ENCODE measurements at places on chromosomes 4 and X.

- no peak for DNase-seq
Measured at GRCh38 chr4:100493756-100494155, 24.1 kb downstream of the EMCN start.

- no peak for DNase-seq
Measured at GRCh38 chr4:138010639-138011038, 231.5 kb downstream of the SLC7A11 start.

DNA sequence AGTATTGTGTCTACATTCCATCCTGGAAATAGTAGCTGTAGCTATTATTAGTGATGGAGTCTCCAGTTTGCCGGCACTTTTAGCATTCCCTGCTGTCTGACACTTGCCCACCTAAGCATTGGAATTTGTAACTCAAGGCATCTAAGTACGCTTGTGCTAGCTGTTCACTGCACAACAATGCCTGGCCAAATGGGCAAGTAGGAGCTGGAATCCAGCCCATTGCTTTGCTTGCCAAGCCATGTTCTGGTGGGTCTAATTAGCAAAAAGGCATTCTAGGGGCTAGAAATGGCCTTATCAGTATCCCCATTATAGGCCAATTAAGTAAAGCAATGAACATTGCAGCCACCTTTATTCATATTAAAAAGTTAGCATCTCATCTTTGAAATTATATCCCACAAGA is 7.8 kb upstream of the CXXC4 start:
- DNase-seq = no peak

DNA sequence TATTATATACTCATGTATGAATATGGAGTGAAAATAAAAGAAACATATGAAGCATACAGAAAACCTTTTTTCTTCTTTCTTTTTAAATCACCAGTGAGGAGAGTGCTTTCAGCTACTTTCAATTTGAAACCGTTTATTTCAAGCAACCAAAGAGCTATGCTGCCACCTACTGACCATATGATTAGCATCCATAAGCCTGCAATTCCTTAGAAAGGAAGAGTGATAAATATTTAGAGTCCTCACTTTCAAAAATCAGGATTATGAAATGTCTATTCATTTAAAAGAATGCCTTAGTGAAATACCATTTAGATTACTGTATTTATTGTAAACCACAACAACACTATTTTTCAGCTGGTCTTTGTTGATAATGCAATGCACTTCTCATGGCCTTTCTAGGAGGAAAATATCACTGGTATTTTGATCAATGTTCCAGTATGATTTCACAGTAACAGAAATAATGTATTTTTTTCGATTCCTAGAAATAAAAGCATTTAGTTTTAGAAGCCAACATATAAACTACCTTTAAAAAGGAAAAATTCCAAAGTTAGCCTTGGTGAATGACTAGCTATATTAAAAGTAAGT is 667.6 kb downstream of the PCDH18 start:
- DNase-seq = no peak

DNA sequence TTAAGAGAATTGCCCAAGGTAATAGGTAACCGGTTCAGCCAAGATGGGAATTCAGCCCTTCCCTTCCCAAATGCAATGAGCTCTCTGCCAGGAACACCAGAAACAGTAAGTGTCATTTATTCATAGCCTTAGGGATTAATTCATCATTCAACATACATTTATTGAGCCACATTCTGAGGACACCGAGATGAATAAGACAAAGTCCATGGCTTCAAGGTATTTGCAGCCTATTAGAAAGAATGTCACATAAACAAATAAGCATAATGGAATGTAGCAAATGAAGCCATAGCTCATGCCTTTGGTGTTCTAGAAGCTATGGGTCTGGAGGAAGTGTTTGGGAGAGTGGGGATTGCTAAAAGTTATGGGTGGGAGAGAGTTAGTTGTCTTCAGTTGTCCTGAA is 6.3 kb upstream of the TAB3 start:
- DNase-seq = no peak

GRCh38 chrX:132622130-132622529 is 133.3 kb upstream of the MBNL3 start:
- peak; percentile 33 for DNase-seq

- no peak for DNase-seq
Measured at GRCh38 chrX:143934542-143934941, 50.7 kb downstream of the UBE2NL start.

DNA sequence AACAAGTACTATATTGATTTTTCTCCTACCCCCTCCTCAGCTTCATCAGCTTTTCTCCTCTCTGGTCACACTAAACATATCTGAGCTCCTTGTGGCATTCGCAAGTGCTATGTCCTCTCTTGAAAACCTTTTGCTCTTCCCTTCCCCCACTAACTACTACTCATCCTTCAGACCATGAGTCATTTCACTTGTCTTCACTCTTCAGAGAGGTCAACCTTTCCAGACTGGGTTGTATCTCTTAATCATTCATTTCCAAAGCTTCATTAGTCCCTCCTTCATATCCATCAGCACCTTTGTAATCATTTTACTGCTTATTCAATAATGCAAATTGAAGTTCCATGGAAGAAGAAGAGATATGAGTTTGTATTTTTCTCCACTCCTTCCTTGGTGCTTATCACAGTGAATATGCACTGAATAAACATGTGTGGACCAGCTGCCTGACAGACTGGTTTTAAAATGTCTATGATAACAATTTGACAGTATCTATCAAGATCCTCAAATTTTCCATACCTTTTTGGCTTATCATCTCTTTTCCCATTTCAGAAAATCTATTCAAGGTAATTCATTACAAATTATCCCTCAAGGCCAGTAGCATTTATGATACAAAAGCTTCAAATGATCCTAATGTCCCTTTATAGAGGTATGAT is 28.4 kb downstream of the DDX60L start:
- DNase-seq = no peak

DNA sequence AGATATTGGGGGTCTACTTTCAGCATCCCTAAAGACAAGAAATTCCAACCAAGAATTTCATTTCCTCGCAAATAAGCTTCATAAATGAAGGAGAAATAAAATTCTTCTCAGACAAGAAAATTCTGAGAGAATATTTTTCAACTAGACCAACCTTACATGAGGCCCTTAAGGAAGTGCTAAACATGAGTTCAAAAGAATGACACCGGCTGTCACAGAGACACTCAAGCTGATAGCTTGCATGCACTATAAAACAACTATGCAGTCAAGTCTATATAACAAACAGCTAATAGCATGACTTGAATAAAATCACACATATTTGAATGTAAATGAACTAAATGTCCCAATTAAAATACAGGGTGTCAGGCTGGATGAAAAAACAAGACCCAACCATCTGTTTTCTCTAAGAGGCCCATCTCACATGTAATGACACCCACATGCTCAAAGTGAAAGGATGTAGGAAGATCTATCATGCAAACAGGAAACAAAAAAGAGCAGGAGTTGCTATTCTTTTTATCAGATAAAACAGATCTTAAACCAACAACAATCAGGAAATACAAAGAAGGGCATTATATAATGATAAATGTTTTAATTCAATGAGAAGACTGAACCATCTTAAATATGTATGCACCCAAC is 27.2 kb downstream of the FAAH2 start:
- no peak for DNase-seq

DNA sequence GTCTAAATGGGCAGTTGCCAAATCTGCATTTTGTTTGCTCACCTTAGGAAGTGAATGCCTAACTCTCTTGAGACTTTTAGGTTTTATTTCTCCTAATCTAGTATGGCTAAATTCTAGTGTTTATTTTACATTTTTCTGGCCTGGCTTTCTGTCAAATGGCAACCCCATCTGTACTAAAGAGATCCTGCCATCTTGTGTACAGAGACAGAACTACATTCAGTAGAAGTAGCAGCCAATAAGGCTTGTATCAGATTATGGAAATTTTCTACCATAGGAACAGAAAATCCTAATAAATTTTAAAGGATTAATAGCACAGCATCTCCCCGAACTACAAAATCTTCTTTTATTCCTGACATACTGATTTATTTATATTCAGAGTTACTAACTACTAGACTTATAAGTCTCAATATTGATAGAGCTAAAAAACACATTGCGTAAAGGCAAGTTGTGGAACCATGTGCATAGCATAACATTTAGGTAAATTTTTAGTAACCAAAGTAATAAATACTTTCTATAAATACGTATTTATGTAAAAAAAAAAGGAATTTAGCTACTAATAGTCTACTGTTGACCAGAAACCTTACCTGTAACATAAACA is 45.5 kb downstream of the TMEM144 start:
- no peak for DNase-seq

DNA sequence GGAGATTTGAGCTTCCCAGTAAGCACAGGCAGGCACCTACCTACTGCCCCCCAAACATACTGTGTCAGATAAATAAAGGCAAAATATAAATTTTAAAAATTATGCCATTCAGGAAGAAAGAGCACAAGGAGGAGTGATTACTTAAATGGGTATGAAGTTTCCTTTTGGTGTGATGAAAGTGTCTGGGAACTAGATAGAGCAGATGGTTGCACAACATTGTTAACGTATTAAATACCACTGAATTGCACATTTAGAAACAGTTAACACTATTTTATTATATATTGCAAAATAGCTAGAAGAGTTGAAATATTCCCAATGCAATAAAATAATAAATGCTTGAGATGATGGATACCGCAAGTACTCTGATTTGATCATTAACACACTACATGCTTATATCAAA is 374.7 kb upstream of the FGF13 start:
- no peak for DNase-seq

DNA sequence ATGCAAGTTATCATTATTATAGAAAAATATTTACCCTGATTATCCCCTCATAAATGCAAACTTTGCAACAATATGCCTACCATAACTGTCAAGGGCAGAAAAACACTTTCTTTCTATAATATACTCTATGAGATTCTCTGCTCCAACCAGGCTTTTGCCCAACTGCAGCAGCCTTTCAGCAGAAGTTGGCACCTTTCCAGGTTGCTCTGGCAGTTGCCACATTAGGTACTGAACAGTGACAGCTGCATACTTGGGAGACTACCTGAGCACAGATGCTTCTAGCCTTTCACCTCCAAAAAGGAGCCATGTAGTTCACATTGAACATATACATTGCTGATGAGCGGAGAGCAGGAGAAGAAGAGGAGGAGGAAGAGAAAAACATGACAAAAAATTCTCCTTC is 69.5 kb upstream of the BRWD3 start:
- DNase-seq = no peak

DNA sequence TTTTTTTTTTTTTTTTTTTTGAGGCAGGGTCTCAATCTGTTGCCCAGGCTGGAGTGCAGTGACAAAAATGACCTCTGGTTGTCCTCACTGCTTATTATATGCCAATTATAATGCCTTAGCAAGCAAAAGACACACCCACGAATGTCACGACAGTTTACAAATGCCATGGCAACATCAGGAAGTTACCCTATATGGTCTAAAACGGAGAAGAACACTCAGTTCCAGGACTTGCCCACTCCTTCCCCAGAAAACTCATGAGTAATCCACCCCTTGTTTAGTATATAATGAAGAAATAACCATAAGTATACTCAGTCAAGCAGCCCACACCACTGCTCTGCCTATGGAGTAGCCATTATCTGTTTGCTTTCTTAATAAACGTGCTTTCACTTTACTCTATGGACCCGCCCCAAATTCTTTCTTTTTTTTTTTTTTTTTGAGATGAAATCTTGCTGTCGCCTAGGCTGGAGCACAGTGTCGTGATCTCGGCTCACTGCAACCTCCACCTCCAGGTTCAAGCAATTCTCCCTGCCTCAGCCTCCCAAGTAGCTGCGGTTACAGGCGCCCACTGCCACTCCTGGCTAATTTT is 106.2 kb downstream of the SMIM20 start:
- peak; percentile 52 for DNase-seq
